ENCODE measurements at places on chromosomes 1 and 21.
A peak's percentile ranks its signal among the peaks of the same experiment; 100 is the strongest.

DNA sequence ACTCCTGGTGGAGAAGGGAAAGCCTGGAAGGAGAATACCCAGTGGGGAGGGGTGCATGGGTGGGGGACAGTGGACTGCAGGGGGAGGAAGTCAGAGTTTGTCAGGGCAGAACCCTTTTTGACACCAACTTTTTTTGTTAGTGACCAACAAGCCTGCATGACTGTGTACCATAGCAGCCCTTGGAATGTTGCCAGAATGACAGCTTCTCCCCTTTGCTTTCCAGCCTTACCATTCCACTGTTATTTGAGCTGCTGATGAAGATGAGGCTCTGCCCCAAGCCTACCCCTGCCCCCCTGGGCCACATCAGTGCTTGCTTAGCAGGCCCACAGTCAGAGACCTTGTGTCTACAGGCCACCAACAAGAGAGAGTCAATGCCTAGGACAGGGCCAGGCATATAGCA lies 341.2 kb downstream of the HHAT start:
- DNase-seq, result no peak

GRCh38 chr1:42335809-42336518 lies 929 bp upstream of the FOXJ3 start:
- peak; percentile 43 for DNase-seq

- DNase-seq, result no peak
These were observed 91.9 kb downstream of the PLD5 start for GRCh38 chr1:242432491-242433095.

GRCh38 chr1:152145769-152146168 lies 13.3 kb downstream of the RPTN start:
- DNase-seq, result no peak

DNA sequence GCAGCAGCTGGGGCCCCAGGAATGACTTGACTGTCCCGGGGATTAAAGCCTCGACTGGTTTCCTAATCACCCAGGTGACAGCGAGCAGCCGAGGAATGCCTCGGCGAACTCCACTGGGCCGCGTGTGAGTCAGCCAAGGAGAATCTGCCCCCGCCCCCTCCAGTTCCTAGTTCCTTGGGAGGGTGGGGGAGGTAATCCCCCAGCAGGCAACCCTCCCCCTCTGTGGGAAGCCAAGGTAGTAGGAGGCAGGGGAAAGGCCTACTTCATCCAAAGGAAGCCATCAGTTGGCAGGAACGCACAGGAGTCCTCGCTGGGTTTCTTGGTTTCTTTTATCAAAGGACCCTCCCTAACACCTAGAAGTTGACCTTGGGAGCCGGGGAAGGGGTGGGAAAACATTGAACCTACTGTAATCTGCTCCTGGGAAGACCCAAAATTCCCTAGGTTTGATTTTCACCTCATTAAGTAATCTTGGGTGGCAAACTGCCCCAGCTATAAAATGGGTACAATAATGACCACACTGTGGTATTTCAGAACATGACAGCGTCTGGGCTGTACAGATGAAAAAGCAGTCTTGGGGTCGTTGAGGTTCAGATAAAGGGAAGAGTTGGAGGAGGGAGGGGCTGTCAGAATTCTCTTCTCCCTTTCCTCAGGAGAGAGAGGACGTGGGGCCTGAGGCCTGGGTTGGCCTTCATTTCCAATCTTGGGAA lies 1.4 kb downstream of the TENT5B start:
- peak; percentile 56 for DNase-seq
